Activated CD8-positive, alpha-beta memory T cell treated with anti-CD3 and anti-CD28 coated beads for 48 hours (primary cell): ENCODE measurements at places on chromosomes 5 and 9.

DNA sequence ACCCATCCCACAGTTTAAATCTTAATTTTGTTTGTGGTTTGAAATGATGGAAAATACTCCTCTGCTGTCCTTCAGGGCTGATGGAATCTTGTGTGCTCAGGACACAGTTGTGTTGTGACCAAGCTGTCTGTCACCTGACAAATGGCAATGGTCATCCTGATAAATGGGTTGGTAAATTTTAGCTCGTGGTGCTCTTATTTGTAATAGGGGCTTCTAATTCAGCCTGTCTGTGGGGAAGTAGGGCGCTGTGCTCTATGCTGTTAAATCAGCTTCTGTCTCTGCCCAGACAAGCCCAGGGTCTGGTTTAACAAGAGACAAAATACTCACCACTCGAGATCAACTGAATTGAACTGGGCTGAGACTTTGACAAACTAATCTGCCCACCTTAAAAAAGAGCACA is 4.5 kb downstream of the LRRTM2 start:
- DNase-seq, result no peak

DNA sequence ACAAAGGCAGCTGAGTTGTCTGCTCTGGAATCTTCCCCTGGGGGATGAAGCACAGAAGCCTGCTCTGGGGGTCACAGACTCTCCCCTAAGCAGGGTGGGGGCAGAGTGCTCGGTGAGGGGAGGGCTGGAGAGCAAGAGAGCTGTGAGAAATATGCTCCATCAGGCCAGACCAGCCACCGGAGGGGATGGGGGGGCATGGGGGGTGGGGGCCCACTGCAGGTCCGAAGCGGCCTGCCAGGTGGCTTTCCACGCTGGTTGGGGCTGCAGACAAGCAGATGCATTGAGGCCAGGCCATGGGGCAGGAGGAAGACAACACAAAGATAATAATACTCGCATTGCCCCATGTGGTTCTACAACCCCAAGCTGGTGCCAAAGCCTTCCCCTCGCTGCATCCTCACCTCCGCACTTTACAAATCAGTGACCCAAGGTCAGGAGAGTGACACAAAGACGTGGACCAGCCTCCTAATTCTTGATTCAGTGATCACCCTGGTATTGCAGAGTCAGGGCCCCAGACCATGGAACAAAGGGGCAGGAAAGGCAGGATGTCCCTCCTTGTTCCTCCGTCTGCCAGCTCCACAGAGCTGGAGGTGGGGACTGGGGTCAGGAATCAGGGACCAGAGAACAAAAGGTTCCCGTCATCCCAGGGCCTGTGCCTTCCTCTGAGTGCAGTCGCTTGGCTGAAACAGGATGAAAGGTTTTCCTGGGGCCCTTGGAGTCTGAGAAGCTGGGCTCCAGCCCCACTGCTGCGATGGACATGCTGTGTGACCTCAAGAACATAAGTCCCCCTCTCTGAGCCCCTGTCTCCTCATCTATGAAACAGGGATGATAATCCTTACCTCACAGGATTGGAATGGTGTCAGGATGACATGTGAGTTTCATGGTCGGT is 37.2 kb upstream of the GABRP start:
- no peak for DNase-seq

DNA sequence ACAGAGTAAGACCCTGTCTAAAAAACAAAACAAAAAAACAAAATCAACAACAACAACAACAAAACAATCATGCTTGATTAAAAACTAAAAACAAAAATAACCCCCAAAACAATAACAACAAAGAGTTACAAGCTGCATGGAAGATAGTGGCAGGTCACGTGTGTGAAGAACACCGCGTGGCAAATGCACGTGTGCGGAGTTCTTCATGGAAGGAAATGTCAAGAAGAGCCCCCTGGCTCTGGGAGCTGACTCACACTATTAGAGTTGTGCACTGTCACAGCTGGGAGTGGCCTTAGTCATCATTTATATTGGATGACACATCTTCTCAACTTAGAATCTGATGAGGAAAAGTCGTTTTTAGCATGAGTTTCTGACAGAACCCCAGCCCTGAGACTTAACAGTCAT is 110.5 kb downstream of the JMY start:
- no peak for DNase-seq

DNA sequence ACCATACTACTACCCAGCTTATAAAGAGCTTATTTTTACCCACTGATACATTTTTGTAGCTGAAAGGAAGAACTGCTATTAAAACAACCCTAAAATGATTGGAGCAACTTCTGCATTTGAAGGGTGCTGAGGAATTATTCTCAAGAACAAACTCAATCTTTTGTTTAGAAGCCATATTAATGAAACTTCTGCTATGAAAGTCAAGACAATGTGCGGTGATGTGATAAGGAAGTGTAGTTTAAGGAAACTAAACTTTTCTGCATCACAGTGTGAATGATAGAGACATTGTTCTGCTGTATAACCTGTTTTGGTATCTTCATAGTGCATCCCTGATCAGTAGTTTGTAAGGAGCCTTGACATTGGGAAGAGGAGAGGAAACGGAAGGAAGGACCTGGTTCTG is 408.5 kb downstream of the TMEM38B start:
- no peak for DNase-seq

DNA sequence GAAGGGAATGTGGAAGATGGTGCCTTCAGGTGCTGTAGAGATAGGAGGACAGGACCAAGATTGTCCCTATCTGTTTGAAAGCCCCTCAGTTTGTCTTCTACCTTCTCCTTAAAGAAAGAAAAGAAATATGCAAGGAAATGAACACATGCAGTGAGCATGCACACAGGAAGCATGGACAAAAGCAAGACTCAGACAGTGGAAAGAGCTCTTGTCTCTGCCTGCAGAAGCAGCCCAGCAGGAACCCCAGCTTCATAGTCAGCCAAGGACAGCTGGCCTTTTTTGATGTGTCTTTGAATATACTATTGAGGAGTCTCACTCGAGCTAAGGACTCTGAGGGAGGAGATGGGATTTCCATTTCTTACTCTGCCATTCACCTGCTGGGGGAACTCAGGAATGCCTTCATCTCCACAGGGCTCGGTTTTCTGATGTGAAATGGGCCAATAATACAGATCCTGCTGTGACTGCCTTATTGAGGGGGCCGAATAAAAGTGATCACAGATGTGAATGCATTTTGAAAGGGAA is 132.5 kb upstream of the ADRA1B start:
- DNase-seq, result no peak

DNA sequence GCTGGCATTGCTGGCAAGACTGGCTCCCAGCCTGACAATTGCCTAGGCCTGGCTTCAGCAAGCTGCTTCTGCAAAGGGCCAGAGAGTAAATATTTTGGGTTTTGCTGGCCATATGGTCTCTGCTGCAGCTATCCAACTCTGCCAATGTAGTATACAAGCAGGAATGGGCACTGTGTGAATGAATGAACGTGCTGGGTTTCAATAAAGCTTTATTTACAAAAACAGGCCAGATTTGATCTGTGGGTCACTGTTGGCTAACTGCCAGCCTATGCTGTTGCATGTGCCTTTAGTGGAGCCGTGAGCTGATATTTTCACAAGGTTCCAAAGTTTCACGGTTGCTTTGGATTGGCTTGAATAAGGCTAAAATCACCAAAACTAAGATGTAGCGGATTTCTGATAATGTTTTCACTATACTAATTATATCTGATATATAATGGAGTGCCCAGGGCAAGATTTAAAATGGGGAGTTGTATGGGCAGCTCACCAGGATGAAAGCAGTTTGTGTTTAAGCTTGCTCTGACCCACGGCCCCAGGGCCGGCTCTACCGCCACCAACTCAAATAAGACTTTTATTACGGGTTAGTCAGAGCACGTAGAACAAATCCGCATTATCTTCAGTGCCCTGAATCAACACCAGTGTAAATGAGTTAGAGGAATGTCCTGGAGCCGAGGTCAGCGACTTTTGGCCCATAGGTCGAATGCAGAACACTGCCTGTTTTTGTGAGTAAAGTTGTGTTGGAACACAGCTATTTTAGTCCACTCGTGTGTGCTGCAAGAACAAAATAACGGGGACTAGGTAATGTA is 98.6 kb upstream of the DAP start:
- no peak for DNase-seq

- no peak for DNase-seq
Measured at GRCh38 chr9:98362624-98363252, 107.3 kb upstream of the TBC1D2 start.

DNA sequence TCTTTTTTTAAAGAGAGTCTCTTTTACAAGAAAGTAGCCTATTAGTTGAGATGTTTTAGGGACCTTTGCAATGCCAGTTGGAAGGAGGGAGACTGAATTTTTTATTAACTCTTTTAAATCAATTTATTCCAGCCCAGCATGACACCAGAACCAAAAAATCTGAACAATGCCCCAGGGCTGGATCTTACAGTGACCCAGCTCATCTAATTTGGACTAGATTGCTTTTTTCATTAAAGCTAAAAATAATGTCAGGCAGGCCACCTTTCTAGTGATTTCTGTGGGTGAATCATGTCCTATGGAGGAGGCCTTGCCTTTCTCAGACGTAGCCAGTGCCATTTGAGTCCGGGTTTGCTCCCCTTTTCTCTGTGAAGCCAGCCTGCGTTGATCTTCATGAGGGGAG is 38.8 kb downstream of the MAP1B start:
- no peak for DNase-seq

- DNase-seq, result no peak
Measured at GRCh38 chr5:100706776-100707175, 171.6 kb downstream of the FAM174A start.

DNA sequence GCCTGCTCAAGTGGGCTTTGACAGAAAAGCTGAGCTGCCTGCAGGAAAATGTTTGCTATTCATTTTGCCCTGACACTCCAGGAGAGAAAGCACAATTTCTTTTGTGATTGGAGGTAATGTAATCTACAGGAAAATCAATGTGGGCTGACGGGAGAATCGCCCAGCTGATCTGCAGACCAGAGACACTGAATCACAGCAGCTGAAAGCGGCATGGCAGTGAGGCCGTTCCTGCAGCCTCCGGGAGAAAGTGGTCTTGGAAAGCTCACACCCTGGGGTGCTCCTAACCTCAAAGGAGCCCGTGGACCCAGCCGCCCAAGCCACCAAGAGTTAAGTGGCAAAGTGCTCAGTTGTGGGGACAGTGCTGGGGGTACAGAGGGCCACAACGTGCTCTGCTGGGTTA is 593.6 kb downstream of the BNC2 start:
- DNase-seq, result no peak

- no peak for DNase-seq
Measured at GRCh38 chr5:16033187-16033925, 146.2 kb downstream of the MARCHF11 start.

DNA sequence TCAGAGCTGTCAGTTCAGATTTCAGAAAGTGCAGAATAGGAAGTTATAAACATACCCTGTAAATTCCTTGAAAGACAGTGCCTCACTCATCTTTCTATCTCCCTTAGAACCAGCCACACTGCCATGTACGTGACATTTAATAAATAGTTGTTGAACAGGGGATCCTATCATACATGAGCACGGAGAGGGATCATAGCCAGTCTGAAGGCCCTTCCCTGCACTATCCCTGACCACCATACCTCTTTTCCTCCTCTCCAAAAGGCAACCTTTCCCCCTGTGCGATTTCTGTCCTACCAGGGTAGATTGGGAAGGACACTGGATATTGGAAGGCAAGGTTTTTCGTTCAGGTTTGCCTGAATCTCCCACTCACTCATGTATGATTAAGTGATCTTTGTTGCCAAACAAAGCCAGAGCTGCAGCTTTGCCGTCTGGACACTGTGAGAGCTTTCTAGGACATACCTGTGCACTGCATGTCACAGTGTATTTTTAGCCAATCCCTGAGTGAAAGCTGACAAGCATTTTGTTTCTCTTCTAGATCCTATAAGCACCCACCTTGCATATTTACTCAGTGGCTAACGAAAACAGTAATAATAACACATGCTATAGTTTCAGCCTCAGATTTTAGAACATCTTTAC is 986.5 kb upstream of the WWC1 start:
- no peak for DNase-seq

- no peak for DNase-seq
Measured at GRCh38 chr9:132069046-132069898, 10.4 kb downstream of the MED27 start.

DNA sequence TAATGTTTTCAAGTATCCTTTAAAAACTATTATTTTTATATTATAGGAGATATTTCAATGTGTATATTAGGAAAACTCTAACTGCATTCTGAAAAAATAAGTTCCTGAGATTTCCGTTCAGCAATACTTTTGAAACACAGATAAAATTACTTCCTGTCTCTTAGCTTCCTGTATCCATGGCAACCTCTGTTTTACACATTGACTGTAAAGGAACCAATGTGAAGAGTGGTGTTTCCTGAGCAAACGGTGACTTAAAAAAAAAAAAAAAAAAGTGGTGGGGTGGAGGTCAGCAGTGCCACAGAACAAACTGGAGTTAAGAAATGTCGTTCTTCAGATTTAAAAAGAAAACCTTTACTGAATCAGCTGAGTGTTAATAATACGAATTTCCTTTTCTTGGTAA is at the start of gene LRRC70:
Gene LRRC70, plus strand, starts transcription at position 280 of the 400 bp plus-strand sequence. CDS start 620 bp downstream, outside the sequence.
- no peak for DNase-seq

- DNase-seq, result no peak
Measured at GRCh38 chr9:77829420-77829819, 181.3 kb upstream of the GNA14 start.

DNA sequence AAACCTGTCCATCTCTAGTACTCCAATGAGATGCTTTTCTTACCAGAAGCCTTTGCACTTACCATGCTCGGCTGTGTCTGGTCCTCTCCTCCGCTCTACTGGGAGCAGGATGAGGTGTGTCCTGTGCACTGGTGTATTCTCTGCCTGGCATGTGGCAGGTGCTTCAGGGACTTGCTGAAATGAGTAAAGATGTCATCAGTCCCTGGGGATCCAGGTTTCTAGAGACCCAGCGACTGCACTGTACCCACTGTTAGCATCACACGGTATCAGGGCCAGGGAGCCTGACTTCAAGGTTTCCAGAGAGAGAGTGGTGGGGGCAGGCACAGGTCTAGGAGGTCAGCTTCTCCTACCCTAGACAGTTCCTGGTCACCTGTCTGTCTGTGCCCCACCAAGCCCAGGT is 10.5 kb downstream of the PTTG1 start:
- DNase-seq, result no peak

GRCh38 chr5:90899014-90899604 is 340.5 kb downstream of the ADGRV1 start:
- no peak for DNase-seq

GRCh38 chr9:23621924-23622323 is 204.1 kb downstream of the ELAVL2 start:
- DNase-seq, result no peak

DNA sequence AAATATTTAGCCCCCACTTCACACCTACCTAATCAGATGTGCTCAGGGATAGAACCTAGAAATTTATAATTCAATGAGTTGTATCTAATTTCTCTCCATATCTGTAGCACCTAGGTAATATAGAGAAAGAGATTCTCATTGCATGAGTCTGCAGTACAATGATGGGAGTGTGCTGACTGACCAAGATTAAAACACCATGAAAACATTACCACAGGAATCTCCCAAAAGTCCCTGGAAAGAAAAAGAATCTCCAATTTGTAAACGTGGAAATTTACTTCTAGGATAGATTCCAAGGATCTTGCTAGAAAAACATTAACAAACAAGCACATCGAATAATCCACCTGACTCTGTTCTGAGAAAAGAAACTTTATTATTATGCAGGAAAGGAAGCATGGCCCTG is 45.0 kb upstream of the DMRTA1 start:
- DNase-seq, result no peak
